ENCODE measurements at places on chromosomes 7 and 10.

GRCh38 chr10:127679642-127680255 lies 57.2 kb upstream of the FOXI2 start:
- DNase-seq: no peak

DNA sequence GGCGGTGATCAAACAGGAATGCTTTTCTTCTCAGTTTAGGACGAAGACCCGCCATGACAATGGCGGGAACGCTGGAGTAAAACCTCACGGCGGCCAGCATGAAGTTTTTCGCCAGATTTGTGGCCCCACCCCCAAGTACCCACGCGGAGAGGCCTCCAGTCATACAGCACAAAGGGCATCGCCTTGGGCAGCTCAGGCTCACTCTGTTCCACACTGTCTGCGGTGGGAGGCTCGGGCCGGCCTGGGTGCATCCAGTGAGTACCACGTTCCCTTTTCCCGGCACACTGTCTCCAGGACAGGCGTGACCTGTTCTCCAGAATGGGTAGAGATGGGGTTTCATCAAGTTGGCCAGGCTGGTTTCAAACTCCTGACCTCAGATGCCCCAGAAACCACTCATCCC lies 27.3 kb downstream of the ASB13 start:
- DNase-seq: no peak

- no peak for DNase-seq
These were observed 135.3 kb upstream of the MEOX2 start for GRCh38 chr7:15821484-15822427.

GRCh38 chr10:1454951-1455350 lies 282.4 kb downstream of the ADARB2 start:
- no peak for DNase-seq

DNA sequence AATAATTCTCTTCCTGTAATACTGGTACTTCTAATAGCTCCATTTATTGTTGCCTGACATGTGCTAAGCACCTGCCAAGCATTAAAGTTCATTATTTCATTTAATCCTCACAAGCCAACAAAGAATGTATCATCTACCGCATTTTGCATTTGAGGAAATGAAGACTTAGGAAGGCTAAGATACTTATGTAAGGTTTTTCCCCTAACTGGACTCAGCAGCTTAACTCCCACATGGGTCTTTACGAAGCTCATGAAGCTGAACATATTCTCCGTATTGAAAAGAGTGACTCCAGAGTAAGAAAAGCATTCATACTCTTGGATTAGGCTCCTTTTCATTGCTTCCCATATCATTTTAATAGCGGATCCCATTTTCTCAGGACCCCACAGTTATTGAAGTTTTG lies 155.7 kb upstream of the TMEM72 start:
- no peak for DNase-seq

- no peak for DNase-seq
These were observed 90.1 kb downstream of the KCNMA1 start for GRCh38 chr10:77547307-77548050.

GRCh38 chr7:117993377-117994003 lies 120.2 kb upstream of the CTTNBP2 start:
- DNase-seq: no peak
